ENCODE measurements at places on chromosomes 12 and 14. TPM values are rescaled to one million over a fixed set of nuclear protein-coding genes. Genes with fewer than 3 reads are reported as not detected.

Gene ATP2A2
- total RNA-seq = 108 TPM

Gene PLEK2
- total RNA-seq = 4.1 TPM

Gene FAIM2
- total RNA-seq = not detected

Gene CABP1
- not detected for total RNA-seq

Gene RIPK3
- not detected for total RNA-seq

Gene REM2
- total RNA-seq = not detected

Gene BEST3
- total RNA-seq = 0.31 TPM
